ENCODE measurements at places on chromosomes 12 and 14.

DNA sequence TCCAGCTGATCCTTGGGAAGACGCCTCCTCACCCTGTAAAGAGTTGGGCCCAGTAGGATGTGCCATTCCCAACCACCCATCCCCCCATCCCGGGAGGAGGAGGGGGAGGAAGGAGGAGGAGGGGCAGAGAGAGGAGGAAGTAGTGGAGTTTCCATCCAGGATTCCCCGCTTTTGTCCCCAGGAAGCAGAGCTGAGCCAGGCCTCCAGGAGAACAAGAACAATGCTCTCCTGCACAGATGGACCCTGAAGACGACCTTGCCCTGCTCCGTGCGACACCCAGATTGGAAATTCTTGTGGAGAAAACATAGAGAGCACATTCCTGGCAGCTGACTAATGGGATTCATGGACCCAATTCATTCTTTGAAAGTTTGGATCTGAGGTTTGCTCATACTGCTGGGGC is 132.3 kb upstream of the CRY1 start:
- DNase-seq, result peak; percentile 14

DNA sequence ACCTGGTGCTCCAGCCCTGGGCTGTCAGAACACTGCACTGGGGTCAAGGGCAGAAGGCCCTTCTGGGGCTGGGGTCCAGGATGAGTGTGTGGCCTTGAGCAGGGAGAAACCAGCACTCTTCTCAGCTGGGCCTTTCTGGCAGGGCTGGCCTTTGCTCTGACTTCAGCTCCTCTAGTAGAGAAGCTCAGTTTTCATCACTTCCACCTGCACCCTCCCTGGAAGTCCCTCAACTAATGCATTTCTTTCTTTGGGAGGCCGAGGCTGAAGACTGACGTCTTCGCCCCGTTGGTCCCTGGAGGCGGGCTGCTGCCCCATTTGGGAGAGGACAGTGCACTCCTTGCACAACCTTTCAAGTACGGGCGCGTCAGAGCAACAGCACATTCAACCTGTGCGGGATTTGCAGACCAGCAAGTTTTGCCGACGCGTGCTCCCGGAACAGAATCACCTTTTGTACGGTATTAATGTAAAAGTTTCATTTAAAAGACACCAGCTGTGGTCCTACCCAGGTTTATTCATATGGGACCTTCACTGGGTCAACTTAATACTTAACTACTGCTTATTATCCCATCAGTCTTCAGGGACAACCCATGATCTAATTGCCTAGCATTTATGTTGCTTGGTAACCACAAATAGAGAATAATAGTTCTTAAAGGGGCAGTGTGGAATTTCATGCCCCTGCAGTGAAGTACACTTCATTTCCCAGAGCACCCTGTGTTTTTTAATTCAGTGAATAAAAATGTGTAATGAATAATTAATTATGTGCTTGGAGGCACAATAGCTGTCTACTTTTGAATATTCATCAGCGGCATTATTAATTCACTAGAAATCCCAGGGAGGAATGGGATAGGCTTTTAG is 134.8 kb upstream of the VRK1 start:
- no peak for DNase-seq

DNA sequence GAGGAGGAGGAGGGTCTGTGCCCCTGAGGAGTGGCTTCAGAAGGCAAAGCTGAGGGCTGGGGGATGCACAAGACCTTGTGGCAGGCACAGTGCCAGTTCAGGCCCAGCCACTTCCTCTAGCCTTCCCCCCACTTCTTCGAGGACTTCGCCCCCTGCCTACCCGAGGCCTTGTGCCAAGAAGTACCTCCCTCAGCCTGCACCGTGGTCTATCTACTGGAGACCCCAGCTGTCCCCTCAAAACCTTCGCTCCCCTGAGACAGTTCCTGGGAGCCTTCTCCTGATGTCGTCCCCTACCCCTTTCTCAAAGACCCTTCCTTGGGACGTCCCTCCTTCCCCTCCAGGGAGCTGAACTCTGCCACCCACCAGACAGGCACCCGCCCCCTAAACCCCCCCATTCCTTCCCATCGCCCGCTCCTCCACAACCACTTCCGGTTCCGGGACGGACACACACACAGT is 604 bp downstream of the ZNF384 start:
- DNase-seq, result no peak

DNA sequence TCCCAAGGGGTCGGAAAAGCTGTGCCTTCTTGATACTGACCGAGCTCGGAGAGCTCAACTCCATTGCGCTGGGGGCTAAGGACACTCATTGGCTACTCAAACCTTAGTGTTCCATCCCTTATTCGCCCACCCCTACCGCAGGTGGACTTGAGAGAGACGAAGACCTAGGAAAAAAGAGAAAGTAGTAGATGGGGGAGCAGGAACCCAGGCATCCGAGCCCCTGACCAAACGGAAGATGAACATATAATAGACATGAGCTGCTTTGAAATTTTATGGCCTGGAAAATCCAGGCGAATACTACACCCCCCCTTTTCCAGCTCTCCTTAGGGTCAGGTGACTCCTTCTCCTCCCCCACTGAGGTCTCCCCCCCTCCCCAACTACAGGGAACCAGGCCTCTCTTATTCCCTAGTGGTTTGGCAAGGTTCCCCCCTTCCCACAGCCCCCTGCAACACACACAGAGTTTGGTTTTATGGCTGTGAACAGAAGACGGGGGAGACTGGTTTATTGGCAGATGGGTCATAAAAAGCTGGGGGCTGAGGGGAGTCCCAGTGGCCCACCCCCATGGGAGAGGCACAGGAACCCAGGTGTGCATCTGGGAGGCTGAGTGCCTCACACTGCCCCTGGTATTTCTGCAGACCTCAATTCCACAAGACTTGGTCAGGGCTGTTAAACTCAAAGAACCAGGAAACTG is 1.6 kb downstream of the GDF11 start:
- no peak for DNase-seq

- DNase-seq, result peak; percentile 71
These were observed 25.1 kb upstream of the GPHB5 start for GRCh38 chr14:63343878-63344277.

DNA sequence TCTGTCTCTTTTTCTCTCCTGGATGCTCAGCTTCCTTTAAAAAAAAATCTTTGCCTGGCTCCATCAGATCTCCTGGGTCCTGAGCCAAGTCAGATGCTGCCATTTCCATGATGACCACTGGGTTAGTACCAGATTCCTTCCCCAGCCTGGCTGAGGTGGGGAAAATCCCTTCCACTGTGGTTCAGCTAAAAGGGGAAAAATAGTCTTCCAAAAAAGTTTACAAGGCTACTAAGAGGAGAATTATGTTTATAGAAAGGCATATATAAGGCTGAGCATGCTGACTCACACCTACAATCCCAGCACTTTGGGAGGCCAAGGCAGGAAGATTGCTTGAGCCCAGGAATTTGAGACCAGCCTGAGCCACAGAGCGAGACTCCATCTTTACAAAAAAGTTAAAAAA is 28.4 kb upstream of the GAS2L3 start:
- DNase-seq, result peak; percentile 15

- DNase-seq, result no peak
These were observed 250.7 kb downstream of the RMST start for GRCh38 chr12:97713270-97713669.

DNA sequence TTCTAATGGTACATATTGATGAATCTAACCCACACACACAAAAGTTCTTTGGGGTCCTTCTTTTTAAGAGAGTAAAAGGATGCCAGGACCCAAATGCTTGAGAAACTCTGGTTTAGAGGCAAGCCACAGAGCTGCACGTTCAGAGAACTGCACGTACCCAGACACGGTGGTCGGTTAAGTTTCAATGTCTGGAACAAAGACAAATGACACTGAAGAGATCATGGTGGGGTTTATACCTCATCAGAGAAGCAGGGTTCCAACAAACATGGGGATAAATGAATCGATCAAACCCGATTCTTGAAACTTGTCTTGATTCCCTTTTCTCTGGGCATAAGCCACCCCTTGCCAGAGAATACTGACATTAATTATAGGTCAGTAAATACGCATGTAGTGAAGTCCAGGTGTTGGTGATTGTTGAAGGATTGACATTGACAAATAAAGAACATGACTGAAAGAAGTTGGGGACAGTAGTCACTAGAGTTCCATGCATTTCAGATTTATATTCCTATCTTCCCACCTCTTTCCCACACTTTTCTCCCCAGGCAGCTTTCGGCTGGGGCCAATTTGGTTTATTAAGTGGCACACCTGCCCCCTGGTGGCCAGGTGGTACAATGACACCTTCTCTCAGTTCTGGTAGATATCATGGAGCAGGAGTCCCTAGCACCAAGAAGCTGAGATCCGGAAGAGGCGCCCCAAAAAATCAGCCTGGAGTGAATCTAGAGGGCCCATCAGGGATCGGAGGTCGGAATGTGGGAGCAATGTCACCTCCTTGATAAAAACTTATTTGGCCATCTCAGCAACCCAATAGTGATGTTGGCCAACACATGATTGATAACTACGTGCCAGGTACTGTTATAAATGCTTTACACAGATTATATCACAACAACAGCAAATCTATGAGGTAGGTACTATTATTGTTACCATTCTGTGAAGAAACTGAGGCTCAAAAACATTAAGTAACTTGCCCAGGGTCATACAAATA is 17.8 kb upstream of the HDAC7 start:
- peak; percentile 54 for DNase-seq

DNA sequence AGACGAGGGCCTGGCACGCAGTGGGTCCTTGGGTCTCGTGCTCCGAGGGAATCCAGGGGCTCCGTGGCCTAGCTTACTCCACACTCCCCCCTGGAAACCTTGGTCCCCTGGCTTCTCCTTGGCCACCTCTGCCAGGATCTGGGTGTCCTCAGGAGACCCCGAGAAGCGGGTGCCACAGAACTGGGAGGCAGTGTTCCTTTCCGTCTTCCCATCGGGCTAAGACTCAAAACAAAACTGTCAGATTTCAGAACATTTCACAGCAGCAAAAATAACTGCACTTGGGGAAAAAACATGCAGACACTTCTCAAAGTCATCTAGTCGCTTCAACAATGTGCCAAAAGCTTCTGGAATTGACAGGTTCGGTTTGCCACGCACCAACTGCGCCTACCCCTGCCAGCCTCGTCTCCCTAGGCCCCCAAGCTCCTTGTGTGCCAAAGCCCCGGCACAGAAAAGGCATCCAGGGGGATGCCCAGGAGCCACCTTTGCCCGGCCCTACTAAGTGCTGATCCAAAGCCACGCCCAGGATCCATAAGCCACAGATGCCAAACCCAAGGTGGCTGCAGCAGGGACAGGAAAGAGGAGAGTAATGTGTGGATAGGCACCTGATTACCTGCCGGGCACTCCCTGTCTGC is 58.4 kb upstream of the DIO3 start:
- no peak for DNase-seq

GRCh38 chr12:23084236-23084995 is 459.4 kb downstream of the ETNK1 start:
- peak; percentile 97 for DNase-seq

- DNase-seq, result no peak
These were observed 1.3 kb upstream of the ASCL1 start for GRCh38 chr12:102955926-102956737.

- DNase-seq, result no peak
These were observed 11.9 kb downstream of the ADCY6 start for GRCh38 chr12:48776956-48777355.

DNA sequence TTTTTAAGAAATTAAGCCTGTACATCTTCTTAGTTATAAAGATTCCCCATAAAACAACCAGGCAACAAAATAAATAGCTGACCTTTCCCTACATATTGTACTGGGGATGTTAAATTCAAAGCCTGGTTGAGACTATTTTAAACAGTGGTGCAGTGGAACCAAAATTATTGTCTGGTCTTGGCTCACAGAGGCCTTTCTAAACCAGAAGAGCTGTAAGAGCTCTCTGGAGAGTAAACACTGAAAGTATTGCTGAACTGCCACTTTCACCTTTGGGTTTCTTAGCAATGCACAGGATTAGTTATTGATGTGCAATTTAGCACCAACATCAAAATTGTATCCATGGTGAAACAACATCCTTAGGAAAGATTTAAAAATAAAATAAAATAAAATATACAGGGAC is 20.6 kb downstream of the RACGAP1 start:
- DNase-seq, result no peak

GRCh38 chr12:74339211-74339610 is 198.4 kb upstream of the ATXN7L3B start:
- DNase-seq, result peak; percentile 58

DNA sequence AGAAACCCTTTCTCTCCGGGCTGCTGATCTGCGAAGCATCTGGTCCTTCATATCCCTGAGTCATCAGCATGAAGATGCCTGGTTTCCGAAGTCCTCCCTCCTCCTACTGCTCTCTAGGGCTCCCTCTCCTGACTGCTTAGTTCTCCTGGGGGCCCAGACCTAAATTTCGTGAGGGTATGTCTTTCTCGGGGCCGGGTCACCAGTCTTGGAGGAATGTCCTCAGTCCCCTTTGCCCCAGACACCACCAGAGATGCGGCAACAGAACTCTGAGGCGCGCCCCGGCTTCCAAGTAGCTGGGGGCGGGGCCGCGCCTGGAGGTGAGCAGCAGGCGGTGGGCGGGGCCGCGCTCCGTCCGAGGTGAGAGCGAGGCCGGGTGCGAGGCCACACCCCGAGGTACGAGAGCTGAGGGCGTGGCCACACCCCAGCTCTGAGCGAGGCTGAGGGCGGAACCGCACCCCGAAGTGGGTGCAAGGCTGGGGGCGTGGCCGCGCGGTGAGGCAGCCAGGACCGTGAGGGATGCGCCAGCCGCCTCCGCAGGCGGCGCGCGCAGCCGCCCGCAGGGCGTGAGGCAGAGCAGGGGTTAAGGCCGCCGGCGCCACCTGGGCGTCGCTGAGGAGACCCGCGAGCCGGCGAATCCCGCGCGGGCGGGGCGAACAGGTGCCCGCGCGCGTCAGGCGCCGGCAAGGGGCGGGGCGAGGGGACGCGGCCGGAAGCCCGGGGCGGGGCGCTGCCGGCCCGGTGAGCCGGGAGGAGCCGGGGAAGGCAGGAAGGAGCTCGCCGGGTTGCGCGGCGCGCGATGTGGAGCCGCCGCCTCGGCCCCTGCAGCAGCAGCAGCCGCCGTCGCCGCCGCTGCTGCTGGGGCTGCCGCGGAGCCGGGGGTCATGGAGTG is at the start of gene BICDL1:
Gene BICDL1, plus strand, starts transcription at position 765 of the 889 bp plus-strand sequence. CDS start 633 bp downstream, outside the sequence.
- DNase-seq, result peak; percentile 60

DNA sequence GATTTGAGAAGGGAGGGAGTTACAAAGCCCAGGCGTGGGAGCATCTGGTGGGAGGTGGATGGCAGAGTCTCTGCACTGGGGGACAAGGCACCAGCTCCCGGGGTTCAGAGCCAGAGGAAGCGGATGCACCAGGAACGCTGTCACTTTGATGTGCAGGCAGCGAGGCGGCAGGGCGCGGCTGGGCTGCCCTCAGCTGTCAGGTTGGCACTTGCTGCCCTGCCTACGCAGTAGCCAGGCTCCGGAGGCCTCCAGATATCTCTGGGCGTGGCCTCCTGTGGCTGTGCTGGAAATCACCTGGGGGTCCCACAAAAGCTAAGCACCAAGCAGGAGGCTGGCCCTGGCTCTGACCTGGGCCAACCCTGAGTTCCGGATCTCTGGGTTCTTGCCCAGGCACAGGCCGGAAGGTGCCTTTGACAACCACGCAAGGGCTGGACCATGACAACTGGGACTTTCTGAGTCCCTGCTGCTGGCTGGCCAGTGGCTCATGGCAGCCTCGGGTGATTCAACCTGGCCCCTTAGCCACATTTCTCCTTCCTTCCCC is 62.1 kb upstream of the MAP1LC3B2 start:
- no peak for DNase-seq

GRCh38 chr12:87388376-87388775 is 640.8 kb downstream of the C12orf50 start:
- no peak for DNase-seq

GRCh38 chr14:38001501-38001900 is 206.2 kb upstream of the SSTR1 start:
- no peak for DNase-seq
